ENCODE measurements at places on chromosomes 12 and 14. TPM values are rescaled to one million over a fixed set of nuclear protein-coding genes. Genes with fewer than 3 reads are reported as not detected.

TAS2R42 gene
- total RNA-seq, result not detected

TPPP2 gene
- 0.62 TPM for total RNA-seq

MANSC4 gene
- not detected for total RNA-seq

DNA sequence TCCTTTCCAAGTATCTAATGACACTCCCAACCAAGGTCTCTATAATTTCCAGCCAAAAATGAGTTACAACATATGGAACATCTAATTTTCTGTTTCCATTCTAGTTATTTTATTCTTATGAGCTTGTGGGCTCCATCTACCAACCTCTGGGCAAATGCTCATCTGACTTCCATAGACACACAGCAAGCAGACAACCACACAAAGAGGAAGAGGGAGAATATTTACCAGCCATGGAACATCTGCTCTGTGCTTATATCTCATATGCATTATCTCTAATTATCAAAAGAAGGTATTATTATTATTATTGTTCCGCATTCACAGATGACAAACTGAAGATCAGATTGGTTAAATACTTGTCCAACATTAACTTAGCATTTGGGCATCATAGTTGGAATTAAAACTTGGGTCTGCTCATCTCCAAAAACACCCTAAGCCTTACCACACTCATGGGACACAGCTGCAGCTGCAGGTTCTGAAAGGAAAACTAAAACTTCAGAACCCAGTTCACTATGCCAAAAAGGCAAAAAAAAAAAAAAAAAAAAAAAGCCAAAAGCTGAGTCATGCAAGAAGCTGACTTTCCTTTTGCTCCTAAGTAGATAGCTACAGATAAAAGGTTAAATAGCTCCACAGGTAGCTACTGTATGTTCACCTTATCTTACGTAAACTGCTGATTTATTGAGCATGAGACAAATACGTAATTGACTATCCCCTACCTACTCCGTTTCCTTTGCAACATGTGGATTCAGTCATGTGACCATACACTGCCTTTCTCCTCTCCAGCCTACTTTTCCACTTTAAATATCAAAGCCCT lies 23.6 kb upstream of the TCL1B start:
- DNase-seq, result no peak

- DNase-seq, result no peak
Measured at GRCh38 chr12:3671330-3672112, 81.4 kb downstream of the CRACR2A start.

DNA sequence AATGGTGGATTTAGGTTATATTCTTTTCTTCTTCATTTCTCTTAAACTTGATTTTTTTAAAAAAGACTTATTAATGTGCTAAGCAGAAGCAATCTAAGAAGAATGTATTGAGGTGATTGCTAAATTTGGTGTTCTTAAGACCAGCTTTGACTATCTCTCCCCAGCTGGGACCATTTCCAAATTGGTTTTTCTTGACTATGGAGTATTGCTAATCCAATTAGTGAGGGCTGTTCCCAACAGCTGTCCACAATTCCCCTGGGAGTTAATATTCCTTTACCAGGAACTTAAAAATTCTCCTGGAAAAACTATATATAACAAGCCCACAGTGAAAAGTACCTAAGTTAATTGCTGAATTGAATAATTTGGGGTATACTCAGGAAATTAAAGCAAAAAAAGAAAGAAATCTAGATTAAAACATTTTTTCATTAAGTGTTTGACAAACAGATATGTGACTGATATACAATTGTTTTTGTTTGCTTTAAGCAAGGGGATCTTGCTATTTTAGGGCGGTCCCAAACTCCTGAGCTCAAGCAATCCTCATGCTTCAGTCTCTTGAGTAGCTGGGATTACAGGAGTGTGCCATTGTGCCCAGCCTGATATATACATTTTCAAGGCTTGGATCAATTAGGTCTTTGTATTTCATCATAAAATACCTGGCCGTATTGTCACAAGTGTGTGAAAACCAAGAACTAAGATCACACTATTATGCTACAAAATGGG lies 105.0 kb downstream of the FAR2 start:
- DNase-seq, result no peak

- DNase-seq, result no peak
Measured at GRCh38 chr14:23042162-23042965, at the start of gene PSMB11. PSMB11 (plus strand) TSS chr14:23042212; CDS start chr14:23042226, 14 bp downstream.

OR4K15 gene
- not detected for total RNA-seq

DNA sequence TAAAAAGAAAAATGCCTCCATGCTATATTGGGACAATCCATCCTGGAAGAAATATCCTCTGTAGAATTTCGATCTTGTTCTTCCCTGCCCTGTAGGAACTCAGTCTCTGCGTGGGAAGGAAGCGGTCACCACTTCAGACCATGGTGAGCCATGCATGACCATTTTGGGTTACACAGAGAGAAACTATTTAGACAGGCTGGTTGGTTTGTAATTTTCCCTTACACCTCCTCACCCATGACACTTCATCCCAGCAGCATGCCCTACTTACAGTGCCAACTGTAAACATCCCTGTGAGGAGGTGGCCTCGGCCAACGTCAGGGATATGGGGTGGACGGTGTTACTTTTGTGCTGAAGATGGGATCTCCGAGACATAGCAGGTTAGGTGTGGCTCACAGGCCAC lies 121.4 kb downstream of the SMOC1 start:
- DNase-seq, result no peak

- no peak for DNase-seq
Measured at GRCh38 chr14:90678420-90678819, 137.8 kb downstream of the TTC7B start.

SPIC gene
- total RNA-seq, result not detected

GRCh38 chr12:19712041-19712440 lies 272.7 kb downstream of the AEBP2 start:
- no peak for DNase-seq

GRCh38 chr12:127054531-127054930 lies 1212.4 kb upstream of the TMEM132C start:
- DNase-seq, result no peak

DNA sequence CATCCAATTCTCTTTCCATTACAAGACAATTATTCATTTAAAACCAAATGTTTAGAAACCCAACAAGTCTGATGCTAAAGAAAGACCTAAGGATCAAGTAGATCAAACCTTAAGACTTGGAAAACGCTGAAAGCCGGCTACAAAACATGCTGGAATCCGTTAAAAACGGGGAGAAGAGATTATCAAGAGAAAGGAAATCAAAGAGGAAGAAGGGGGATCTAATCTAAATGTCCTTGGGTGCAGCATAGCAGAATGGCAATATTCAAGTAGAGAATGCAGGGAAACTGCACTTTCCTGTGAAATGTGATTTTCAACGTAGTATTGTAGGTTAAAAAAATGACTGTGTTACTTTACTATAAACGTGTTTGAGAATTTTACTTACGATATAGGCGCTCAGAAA lies 1.3 kb downstream of the PPP1R13B start:
- no peak for DNase-seq
